NCI-H2029 (cell line): ENCODE measurements at places on chromosomes 3 and 15.

GRCh38 chr15:92000709-92001108, 147.2 kb downstream of the SLCO3A1 start:
- DNase-seq, result no peak

GRCh38 chr3:161275919-161276318, 54.8 kb downstream of the NMD3 start:
- no peak for DNase-seq

DNA sequence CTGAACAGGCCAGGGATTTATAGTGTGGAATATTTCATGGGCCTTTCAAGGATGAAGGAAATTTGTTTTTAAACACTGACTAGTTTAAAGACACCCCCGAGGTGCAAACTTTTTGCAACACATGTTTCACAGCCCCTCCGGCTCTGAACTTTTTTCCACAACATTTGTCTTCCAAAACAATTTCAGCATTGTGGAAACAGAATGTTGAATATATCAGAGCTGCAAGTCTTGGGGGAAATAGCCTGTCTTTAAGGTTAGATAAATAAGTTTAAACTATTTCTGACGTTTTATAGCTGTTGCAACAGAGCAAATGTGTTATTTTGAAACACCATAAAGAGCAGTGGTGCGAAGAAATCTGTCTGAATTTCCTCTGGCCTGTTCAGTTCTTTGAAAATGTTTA, 229.2 kb upstream of the GOLGA6L4 start:
- DNase-seq, result no peak

- no peak for DNase-seq
Measured at GRCh38 chr3:5197022-5197421, 9.5 kb downstream of the EDEM1 start.

DNA sequence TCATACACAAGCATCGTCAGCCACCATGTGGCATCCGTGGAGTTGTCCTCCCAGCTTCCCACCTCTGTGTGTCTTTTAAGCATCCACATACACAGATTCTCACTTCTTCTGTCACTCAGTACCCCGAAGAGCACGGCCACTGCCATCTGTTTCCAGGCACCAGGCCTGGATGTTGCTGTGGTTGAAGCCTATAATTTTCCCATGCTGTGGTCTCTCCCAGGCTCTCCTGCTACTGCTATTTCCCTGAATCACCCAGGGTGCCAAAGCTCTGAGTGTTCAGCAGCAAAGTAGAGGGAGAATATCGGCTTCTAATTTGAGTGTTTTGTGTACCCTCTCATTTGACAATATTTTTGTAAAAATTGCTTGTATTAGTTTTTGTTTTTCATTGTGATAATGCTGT, 265.7 kb downstream of the DIPK2A start:
- DNase-seq, result no peak

GRCh38 chr3:71229905-71230657, 353.4 kb downstream of the FOXP1 start:
- DNase-seq, result no peak

- no peak for DNase-seq
Measured at GRCh38 chr15:26115229-26115943, 252.3 kb upstream of the ATP10A start.

DNA sequence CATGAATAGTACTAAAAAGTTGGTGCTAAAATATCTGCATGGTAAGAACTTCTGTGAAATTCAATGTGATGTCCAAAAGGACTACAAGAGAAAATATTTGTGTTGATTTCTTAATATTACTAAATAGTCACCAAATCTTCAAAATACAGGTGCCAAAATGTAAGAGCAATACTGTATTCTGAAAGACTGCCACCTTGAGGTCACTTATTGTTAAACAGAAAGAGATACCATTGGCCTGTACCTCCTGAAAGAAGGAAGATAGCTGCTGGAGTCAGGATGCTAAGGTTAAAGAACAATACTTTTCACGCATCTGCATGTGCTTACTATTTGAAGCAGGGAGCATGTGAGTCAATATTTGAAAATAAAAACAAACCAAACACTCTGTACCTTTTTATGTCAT, 72.0 kb upstream of the LSAMP start:
- DNase-seq, result no peak

DNA sequence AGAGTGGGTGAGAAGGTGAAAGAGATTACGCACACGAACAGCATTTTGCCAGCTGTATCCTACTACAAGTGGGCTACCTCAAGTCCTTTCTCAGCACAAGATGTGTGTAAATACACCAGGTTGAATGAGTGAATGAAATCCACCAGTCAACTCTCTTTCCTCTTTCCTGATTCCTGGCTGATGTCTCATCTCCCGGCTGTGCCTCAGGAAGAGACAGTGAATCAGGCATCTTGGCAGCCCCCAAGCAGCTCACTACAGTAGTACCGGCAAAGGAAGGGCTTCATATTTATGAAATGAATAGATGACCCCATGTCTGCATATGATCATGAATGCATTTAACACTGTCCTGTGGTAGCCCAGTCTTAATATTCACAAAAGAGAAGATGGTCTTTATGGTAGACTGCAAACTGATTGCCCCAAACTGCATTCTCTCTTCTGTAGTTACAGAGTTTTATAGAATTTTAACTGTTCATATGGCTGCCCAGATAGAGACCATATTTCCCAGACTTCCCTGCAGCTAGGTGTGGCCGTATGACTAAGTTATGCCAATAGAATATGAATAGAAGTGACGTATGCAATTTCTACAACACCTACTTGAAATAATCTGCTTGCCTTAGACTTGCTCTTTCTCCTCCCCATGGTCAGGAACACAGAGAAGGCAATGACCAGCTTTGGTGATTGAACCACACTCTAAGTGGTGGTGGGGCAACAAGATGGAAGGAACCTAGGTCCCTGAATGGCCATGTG, 22.7 kb downstream of the MGLL start:
- no peak for DNase-seq

DNA sequence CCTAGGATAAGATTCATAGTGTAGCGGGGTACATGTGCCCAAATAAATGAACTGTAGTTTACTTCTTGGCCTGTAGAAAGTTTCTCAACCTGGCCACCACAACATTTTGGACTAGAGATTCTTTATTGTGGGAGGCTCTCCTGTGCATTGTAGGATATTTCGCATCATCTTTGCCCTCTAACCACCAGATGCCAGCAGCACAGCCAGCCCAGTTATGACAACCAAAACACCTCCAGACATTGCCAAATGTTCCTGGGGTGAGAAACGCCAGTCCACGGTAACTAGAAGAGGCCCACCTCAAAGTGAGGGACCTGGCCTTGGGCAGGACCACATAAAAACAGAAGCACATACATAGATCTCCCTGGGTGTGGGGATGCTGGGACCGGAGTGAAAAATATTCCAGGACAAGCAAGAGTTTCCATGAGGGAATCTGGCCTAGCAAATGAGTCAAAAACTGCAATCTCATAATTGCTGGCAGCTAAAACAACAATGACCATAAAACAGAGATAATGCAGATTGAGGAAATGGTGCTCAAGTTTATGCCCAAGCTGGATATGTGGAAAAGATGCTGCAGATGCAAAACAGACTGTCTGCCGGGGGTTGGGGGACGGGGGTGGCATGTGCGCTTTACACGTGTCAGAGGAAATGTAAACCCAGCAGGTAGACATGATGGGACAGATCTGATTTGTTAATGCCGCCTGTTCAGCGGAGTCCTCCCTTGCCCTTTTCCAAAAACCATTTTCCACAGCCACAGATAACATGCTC, 39.7 kb downstream of the ARHGEF3 start:
- no peak for DNase-seq

DNA sequence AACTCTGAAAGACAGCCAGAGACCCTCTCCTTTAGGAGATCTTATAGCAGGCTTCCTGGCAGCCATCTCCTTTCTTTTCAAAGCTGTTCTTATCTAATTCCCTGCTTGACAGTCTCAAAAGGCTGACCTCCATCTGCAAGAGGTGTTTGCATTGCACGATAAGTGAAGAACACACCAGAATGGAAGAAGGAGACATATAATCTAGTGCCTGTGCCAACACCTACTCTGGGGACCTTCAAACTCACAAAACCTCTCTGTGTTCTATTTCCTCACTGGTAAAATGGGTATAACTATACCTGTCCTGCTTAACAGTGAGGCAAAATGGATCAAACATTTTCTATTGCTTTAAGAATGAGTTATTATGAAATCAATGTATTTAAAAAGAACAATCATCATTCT, 65.0 kb downstream of the WDR72 start:
- no peak for DNase-seq

DNA sequence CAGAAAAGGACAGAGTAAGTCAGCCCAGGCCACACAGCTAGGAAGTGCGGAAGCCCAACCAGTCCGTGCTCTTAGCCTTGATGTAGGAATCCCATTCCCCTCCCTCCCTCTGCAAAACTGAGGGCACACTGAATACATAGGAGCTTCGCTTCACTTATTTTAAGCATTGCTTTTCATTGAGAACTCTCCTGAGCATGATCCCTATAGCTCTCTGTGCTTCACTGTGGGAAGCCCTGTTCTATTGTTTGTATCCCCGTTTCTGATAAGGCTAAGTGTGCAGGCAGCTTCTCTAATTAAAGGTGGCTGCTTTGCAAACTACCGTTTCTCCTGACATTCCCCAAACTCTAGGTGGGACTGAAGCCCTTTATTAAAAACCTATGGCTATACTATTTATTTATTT, 29.9 kb downstream of the IL5RA start:
- no peak for DNase-seq

GRCh38 chr3:189324538-189325138, 152.9 kb downstream of the TPRG1 start:
- peak; percentile 89 for DNase-seq

GRCh38 chr15:63283126-63283525, 5.7 kb downstream of the APH1B start:
- DNase-seq, result no peak

GRCh38 chr15:74869726-74870407, 3.3 kb downstream of the SCAMP2 start:
- no peak for DNase-seq

GRCh38 chr3:34807611-34808010, 831.7 kb upstream of the ARPP21 start:
- no peak for DNase-seq

GRCh38 chr3:161073181-161073580, 32.0 kb downstream of the B3GALNT1 start:
- DNase-seq, result no peak

DNA sequence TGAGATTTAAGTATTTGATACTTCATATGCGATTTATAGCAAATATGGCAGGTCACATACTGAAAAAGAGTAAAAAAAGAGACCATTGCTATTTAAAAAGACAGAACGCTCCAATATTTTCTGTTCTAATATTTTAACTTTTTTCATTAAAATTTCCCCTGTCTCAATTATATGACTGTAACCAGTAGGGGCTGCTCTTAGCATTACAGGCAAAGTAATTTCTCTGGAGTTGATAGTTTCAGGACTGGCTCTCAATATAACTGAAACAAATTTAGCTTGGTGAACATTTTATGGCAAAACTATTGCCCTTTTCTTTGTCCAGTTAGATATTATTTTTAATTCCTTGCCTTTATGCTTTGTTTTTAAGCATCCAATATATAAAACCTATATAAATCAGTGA, 286.3 kb upstream of the ROBO2 start:
- DNase-seq, result no peak

DNA sequence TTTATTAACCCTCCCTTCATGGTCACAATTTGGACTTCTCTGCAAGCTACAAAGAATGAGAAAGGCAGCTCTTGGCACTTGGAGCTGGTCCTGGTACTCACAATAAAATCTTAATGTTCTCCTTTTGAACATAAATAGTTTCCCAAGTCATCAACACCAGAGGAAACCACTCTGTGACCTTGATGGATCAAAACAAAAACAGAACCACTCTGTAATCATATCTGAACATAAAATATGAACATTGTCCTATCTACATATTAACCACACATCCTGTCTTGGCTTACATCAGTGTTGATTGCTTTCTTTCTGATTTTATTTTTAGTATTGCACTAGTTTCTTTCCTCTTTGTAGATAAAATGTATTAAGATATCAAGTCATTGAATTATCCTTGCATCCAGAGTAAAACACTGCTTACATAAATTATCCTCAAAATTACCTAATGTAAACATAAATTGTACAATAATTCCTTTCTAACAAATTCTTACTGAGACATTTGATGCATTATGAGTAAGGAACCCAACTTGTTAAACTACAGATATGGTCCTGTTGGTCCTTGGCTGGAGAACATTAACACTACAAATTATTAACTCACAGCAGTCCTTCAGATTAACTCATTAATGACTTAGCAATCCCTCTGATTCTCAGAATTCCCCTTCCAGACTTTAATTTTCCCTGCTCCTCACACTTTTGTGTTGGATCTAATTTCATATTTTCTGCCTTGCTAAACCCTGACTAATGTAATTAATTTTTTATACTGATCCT, 860.5 kb downstream of the DIPK2A start:
- no peak for DNase-seq

DNA sequence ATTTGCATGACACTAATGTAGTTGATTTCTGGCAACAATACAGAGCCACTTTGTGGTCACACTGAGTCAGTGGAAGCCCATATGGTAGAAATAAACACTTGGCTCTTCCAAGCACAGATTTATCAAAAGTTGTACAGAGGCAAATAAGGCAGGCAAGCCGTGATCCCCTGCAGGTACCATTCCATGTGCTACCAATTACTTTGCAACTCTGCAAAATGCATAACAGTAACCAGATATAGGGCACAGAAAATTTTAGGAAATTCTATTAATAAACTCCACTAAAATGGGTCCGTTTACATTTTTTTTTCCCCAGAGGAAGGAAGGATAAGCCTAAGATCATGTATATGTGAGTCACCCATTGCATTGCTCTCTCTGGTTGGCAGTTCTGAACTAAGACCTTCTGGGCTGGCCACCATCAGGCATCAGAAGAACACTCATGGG, 103.1 kb upstream of the PTX3 start:
- no peak for DNase-seq

- no peak for DNase-seq
Measured at GRCh38 chr3:115488409-115488808, 134.9 kb upstream of the GAP43 start.

- no peak for DNase-seq
Measured at GRCh38 chr3:127275287-127275781, 12.5 kb downstream of the PRR20G start.

DNA sequence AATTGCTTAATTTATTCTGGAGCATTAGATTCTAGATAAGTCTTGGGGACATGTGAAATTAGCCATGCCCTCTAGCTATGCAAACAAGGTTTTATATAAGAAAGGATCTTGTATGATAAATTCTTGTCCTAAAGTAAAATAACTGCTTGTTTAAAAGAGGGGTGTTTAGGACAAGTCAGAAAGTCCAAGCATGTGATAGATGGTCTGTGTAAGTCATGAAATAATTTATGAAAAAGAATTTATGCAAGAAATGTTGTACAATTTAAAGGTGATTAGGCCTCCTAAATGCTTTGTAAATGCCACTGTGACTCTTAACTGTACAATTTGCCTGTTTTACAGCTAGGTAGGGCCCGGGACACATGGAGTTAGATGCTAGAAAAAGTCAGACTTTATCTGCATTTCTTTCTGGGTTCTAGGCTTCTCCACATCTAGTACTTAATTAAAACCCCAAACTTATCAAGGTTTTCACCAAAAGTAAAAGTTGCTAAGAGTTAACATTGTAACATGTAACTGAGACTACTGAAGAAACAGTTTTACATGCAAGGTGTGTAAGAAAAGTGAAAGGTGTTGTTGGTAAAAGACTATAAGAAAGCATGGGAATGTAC, 13.2 kb downstream of the LINS1 start:
- no peak for DNase-seq
